Activated naive CD8-positive, alpha-beta T cell treated with anti-CD3 and anti-CD28 coated beads for 36 hours (primary cell): ENCODE measurements at places on chromosomes 2 and 18. TPM values are rescaled to one million over a fixed set of nuclear protein-coding genes. Genes with fewer than 3 reads are reported as not detected.

- DNase-seq, result no peak
Measured at GRCh38 chr2:64145714-64146113, 1.5 kb upstream of the PELI1 start.

MC5R gene
- not detected for total RNA-seq

DNA sequence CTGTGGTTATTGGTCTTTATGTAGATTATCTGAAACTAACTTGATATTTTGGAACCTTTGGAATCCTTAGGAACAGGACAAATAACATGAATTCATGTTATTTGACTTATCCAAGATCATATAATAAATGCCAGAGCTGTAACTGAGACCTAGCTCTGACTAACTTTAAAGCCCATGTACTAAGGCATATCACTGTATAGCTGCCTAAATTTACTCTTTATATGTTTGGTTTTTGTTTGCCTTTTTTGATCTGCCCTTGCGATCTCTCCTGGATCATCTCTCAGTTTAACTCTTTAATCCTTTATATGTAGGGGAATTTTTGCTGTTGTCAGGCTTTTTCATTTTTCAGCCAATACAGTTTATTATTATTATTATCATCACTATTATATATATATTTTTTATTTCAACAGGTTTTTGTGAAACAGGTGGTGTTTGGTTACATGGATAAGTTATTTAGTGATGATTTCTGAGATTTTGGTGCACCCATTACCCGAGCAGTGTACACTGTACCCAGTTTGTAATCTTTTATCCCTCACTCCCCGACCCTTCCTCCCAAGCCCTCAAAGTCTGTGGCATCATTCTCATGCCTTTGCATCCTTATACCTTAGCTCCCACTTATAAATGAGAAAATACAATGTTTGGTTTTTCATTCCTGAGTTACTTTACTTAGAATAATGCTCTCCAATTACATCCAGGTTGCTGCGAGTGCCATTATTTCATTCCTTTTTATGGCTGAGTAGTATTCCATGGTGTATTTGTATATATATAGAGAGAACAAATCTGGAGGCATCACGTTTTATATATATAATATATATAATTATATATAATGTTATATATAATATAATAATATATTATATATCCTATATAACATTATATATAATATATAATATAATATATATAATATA is 48.9 kb downstream of the APLF start:
- no peak for DNase-seq

- DNase-seq, result no peak
Measured at GRCh38 chr18:37309861-37310260, 255.7 kb downstream of the CELF4 start.

- no peak for DNase-seq
Measured at GRCh38 chr18:32308493-32309120, 118.8 kb downstream of the MEP1B start.
